LHCN-M2 (cell line): ENCODE measurements at places on chromosomes 7 and 10.
A peak's percentile ranks its signal among the peaks of the same experiment; 100 is the strongest.

- no peak for DNase-seq
Measured at GRCh38 chr7:118478931-118479330, 254.4 kb downstream of the ANKRD7 start.

DNA sequence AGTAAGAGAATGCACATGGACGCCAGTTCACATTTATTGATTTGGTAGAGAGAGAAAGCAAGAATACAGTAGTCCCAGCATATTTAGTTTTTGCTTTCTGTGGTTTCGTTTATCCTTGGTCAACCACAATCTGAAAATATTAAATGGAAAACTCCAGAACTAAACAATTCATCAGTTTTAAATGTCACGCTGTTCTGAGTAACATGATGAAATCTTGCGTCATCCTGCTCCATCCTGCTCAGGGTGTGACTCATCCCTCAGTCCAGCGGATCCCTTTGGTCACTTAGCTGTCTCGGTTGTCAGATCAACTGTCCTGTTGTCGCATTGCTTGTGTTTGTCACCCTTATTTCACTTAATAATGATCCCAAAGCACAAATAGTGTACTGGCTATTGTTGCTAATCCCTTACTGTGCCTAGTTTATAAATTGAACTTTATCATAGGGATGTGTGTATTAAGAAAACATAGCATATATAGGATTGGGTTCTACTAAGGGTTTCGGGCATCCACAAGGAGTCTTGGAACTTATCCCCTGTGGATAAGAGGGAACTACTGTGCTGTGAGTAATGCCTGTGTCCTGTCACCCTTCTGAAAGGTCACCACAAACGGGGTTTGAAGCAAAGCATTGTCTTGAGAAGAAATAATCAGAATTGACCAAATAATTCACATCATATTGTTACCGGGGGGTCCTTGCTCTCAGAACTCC lies 73.6 kb downstream of the OTUD1 start:
- peak; percentile 76 for DNase-seq

DNA sequence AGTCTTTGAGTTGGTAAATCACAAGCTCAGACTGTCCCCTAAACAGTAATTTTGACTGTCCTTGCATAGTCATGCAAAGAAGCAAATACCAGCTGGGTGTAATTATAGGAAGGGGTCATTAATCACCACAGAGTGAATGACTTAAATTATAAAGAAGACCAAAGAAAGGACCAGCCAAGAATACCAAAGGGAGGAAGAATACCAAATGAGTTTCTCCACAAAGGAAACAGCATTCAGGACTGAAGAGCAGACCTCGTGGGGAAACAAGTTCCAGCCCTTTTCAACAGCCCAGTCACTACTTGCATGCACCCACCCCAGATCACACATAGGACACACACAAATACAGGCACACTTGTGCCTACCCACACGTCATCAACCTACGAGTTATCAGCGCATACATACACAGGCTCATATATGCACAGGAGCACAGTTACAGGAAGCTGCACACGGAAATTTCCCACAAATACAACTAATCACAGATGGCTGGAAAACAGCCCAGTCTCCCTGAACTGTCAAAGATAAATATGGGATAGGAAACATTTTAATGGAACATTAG lies 77.6 kb downstream of the DENND2A start:
- no peak for DNase-seq

DNA sequence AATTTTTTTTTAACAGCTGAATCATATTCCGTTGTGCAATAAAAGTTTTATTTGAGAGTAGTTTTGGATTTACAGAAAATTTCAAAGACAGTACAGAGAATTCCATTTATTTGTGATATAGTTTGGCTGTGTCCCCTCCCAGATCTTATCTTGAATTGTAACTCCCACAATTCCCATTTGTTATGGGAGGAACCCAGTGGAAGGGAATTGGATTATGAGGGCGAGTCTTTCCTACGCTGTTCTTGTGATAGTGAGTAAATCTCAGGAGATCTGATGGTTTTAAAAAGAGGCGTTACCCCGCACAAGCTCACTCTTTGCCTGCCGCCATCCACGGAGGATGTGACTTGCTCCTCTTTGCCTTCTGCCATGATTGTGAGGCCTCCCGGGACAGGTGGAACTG lies 228.0 kb upstream of the MAGI2 start:
- DNase-seq: no peak

- DNase-seq: no peak
Measured at GRCh38 chr10:116147147-116147905, 125.7 kb downstream of the GFRA1 start.

GRCh38 chr10:132664407-132664806 lies 121.5 kb downstream of the NKX6-2 start:
- no peak for DNase-seq

- DNase-seq: no peak
Measured at GRCh38 chr7:84256571-84256971, 62.0 kb upstream of the SEMA3A start.

- DNase-seq: peak; percentile 57
Measured at GRCh38 chr7:24290004-24290641, 6.1 kb downstream of the NPY start.

DNA sequence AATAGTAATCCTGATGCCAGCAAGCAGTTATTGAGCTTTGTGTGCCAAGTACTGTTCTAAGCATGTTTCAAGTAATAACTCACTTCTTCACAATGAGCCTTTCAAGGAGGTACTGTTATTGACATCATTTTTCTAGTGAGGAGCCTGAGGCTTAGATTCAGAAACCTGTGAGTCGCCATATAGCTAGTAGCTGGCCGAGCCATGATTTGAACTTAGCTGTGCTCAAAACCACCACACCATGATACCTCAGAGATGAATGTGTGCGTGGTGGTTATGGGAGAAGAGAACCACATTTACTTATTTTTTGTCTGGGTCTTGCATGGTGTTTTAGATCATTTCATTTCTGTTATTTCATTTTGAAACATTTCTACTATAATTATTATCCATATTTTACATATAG lies 578.9 kb downstream of the AUTS2 start:
- DNase-seq: peak; percentile 78

DNA sequence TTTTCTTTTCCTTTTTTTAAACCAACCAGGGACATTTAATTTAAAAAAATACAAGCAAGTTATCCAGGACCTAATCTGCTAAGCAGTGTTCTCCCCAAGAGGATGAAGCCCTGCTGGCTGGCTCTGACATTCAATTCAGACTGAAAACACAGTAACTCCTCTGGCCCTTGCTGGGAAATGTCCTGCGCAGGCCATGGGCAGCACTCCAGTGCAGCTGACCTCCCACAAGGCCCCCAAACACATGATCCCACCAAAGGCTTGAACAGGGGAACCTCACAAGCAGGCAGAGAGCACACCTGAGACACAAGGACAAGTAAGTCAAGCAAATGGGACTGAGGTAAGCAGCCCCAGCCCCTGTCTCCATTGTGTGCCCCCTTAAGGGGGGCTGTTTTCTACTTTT lies 56.9 kb upstream of the FHIP2A start:
- no peak for DNase-seq

- peak; percentile 35 for DNase-seq
Measured at GRCh38 chr7:130560972-130561371, 69.1 kb downstream of the MEST start.

DNA sequence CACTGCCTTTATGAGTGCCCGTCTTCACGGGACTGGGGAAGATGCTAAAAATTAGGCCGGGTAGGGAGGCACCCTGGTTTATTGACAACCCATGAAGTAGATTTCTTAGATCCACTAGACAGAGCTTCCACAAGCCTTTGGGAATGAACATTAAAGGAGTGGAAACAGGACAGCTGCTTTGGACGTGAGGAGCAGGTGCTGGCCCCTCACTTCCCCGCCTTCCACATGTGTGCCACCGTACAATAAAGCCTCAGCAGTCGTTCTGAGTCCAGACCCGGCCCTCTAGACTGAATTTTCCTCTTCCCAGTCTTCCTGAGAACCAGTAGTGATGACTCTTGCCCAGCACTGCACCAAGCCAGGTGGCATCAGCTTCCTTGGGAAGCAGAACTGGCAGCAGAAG lies 282.4 kb downstream of the CELF2 start:
- DNase-seq: no peak

- no peak for DNase-seq
Measured at GRCh38 chr7:45695249-45695995, 121.3 kb downstream of the ADCY1 start.

DNA sequence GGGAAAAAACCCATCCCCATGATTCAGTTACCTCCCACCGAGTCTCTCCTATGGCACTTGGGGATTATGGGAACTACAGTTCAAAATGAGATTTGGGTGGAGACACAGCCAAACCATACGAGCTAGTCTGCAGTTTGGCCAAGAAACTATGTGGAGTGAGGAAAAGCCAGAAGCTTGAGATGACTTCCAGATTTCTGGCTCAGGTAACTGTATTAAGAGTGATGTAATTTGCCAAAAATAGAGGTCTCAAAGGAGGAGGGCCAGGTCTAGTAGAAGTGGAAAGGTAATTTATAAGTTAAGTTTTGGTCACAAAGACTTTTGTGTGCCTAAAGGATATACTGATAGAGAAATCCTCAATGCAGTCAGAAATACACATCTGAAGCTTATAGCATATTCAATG lies 279.7 kb upstream of the MGMT start:
- DNase-seq: no peak

DNA sequence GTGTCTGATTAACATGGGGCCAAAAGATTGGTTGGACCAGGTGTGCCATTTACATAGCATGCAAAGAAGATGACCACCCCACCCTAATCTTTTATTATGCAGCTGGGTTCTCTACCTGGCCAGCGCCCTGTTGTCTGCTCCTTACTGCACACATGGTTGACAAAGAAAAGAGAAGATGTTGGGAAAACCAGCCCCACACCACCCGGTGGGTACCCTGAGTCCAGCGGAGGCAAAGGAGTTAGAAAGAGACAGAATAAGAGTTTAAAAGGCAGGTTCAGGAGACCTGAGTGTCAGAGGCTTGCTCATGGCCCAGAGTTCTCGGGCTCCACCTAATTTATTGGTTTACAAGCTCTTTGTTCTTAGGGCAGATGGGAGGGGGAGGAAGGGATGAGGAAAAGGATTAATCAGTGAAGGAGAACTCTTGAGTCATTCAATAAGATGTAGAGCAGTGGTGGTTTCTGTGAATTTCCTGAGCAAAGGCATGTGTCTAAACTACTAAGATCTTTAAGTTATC lies 24.1 kb upstream of the ABCA13 start:
- no peak for DNase-seq

DNA sequence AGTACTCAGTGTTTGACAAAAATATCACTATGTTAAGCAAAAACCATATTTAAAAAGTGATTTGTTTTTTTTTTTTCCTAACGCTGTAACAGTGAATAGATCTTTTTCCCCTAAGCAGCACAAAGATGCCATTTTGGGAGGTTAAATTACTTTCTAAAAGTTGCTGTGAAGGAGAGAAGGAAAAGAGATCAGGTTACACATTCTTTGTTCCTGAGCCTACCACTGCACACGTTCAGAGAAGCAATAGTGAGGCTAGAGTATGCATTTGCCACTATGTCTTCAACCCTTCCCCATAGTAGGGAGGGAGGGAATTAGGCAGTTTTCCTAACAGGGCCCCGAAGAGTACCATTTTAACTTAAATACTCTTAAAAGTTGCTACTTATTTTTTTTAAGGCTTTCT lies 38.9 kb downstream of the BMPR1A start:
- peak; percentile 84 for DNase-seq

DNA sequence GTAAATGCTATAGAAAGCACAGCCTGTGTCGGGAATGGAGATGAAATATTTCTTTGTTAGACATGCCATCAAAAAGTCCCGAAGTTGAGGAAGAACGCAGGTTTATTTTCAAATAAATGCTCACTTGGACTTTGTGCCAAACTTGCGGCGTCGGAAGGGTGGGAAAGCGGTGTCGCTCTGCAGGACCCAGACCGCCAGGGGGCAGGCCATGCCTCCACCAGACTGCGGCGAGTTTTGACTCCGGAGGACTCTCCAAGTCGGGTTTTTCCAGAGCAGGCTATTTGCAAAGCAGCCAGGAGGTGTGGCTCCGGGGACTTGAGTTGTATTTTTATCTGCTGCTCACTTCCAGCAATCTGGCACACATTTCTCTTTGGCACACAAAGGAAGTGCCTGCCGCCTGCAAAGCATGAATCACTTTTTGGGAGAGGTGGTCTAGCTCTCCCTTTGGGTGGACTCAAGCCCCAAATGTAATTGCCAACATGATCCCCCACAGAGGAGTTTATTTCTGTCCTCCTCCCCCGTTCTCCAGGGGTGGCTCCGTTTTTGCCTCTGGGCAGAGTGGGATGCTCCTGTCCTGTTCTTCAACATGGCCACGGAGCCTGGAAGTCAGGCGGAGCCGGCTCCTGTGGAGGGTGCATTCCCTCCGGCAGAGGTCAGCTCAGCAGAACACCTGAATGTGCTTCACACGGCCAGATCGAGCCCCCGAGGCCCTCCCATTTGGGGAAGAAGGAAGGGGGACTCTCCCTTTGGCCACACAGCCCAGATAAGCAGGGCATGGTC lies 82.3 kb upstream of the GPR26 start:
- DNase-seq: peak; percentile 31

DNA sequence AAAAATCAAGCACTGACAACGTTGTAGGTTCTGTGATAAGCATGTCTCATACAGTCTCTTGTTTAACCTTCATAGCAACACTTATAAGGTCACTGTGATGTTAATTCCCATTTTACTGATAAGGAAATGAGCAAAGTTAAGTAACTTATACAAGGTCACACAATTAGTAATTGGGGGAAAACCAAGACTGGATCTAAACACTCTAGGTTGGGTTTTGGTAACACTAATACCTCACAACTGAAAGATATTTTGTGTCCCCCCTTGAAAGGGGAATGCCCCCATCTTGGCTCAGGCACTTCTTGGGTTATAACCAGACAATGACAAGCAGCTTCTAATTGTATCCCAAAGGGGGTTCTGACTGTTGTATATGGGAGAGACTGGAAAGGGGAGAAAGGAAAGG lies 36.0 kb upstream of the ABCB4 start:
- no peak for DNase-seq

DNA sequence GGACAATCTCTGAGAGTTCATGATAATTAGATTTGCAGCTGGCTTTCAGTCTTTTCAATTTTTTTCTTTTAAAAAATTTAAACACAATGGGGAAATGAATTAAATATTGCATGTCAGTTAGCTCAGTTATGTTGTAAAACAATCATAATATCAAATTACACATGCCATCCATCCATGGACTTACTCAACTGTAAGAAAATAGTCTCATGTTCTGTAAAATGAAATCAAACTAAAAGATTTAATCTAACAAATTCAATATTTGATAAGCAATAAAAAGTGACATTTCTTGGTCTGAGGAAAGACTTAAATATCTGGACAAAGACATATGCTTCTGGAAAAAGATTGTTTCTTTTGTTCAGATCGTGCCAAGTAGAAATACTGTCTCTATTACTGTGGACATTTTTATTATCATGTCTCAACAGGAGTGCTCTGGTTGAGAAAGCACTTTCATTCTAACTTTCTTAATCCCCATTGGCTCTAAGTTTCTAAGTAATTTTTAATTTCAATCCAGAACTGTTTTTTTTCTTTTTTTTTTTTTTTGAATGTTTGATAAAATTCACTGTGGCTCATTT lies 179.2 kb upstream of the FAM3C start:
- DNase-seq: no peak

DNA sequence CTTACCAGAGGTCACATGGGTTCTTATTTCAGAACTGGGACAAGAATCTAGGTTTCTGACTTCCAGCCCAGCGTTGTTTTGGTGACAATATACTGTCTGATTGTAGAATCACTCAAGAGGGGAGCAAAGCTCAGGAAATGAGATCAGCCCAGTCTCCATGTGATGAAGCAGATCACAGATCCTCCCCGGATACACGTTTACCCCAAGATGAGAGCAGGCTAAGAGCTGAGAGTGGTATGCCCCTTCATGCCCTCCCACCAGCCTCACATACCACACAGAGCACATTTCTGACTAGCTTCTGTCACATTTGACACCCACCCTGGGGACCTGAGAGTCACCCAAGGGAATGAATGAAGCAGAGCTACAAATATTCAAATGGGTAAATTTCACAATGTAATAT lies 27.1 kb upstream of the PRKCQ start:
- DNase-seq: no peak
